Kidney (tissue), 22 donors: ENCODE measurements at places on chromosomes 2 and 18. TPM values are rescaled to one million over a fixed set of nuclear protein-coding genes. Genes with fewer than 3 reads are reported as not detected.

- no peak overlapping the region for H3K27ac ChIP-seq
Measured at GRCh38 chr2:159093497-159093896, 125.1 kb downstream of the TANC1 start.

- H3K4me1 ChIP-seq, result no peaks in the 10 kb centered on the region
- H3K4me3 ChIP-seq, result no peak overlapping the region
- no peaks in the 10 kb centered on the region for H3K27me3 ChIP-seq
- no peak for DNase-seq
- no peaks in the 10 kb centered on the region for H3K36me3 ChIP-seq
- no peak overlapping the region for H3K27ac ChIP-seq
Measured at GRCh38 chr2:95669441-95669991, 77.7 kb downstream of the TRIM43 start.

DNA sequence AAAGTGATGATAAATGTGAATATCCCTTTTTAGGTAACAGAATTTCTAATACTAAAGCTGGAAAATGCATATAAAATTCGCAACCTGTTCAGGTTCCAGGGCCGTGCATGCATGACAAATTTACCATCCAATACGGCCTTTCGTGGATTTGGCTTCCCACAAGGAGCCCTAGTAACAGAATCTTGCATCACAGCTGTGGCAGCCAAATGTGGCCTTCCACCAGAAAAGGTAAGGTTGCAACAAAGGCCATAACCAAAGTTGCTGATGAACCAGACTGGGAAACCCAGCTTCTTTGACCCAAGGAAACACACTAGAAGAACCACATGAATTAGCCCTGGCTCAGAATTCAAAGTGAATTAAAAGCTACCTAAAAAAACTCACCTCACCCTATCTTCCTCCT lies 49.6 kb upstream of the BZW1 start:
- H3K27ac ChIP-seq, result no peak overlapping the region
- no peaks in the 10 kb centered on the region for H3K4me1 ChIP-seq

- no peak for DNase-seq
- H3K27ac ChIP-seq, result no peak overlapping the region
- no peak overlapping the region for H3K4me3 ChIP-seq
- H3K36me3 ChIP-seq, result peaks cover 5% of the 10 kb centered on the region
Measured at GRCh38 chr2:232744963-232745362, 31.4 kb downstream of the KCNJ13 start.

GRCh38 chr2:20781656-20782265 lies 41.1 kb downstream of the LDAH start:
- no peak overlapping the region for H3K4me3 ChIP-seq
- no peaks in the 10 kb centered on the region for H3K4me1 ChIP-seq
- H3K27me3 ChIP-seq, result no peaks in the 10 kb centered on the region
- no peaks in the 10 kb centered on the region for H3K36me3 ChIP-seq
- H3K27ac ChIP-seq, result no peak overlapping the region

DNA sequence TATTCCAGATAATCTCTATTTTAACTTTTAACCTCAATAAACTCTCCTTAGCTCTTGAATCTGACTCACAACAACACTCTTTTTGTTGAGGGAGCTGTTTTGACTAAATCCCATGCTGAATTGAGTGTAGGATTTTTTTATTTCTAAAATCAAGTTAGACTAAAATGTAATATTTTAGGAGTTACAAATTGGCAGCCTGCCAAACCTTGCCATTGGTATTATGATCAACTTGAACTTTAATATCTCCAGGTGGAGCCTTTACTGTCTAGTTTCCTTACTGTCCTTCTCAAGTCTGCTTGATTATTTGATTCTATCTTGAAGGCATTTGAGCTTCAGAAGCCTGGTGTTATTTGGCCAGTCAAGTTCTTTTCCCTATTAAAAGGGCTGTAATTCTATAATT lies 8.7 kb downstream of the PIKFYVE start:
- H3K4me1 ChIP-seq, result no peaks in the 10 kb centered on the region
- H3K4me3 ChIP-seq, result no peak overlapping the region

DNA sequence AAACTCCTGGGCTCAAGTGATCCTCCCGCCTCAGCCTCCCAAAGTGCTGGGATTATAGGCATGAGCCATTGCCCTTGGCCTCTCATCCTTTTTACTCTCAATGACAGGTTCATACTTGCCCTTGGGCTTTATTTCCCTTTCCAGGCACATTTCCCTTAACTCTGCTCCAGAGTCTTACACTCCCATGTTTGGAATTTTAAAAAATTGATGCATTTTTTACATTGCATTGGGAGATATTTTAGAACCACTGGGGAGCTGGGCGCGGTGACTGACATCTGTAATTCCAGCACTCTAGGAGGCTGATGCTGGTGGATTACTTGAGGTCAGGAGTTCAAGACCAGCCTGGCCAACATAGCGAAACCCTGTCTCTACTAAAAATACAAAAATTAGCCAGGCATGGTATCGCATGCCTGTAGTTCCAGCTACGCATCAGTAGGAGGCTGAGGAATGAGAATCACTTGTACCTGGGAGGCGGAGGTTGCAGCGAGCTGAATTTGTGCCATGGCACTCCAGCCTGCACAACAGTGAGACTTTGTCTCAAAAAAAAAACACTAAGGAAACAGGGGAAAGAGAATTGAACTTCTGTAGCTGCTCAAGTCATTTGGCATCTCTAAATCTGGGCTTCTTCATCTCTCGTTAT lies 18.2 kb downstream of the TGIF1 start:
- no peaks in the 10 kb centered on the region for H3K36me3 ChIP-seq
- no peak overlapping the region for H3K4me3 ChIP-seq
- H3K27me3 ChIP-seq, result no peaks in the 10 kb centered on the region
- DNase-seq, result no peak

GRCh38 chr2:16036951-16037350 lies 96.6 kb downstream of the MYCN start:
- H3K27ac ChIP-seq, result no peak overlapping the region
- no peaks in the 10 kb centered on the region for H3K4me1 ChIP-seq
- no peak for DNase-seq
- no peaks in the 10 kb centered on the region for H3K36me3 ChIP-seq

DSG4 gene
- total RNA-seq, result not detected

KCNG2 gene
- 0.76 TPM for total RNA-seq
